ENCODE measurements at places on chromosomes 4 and X. TPM values are rescaled to one million over a fixed set of nuclear protein-coding genes. Genes with fewer than 3 reads are reported as not detected.

- DNase-seq: no peak
Observed at GRCh38 chr4:36854554-36854953, 390.0 kb upstream of the NWD2 start.

Gene SLC34A2
- 0.58 TPM for total RNA-seq

- no peak for DNase-seq
Observed at GRCh38 chrX:73916489-73916888, 353.5 kb downstream of the CHIC1 start.

Gene FAM184B
- total RNA-seq: 0.11 TPM

Gene STIM2
- 34.9 TPM for total RNA-seq

DNA sequence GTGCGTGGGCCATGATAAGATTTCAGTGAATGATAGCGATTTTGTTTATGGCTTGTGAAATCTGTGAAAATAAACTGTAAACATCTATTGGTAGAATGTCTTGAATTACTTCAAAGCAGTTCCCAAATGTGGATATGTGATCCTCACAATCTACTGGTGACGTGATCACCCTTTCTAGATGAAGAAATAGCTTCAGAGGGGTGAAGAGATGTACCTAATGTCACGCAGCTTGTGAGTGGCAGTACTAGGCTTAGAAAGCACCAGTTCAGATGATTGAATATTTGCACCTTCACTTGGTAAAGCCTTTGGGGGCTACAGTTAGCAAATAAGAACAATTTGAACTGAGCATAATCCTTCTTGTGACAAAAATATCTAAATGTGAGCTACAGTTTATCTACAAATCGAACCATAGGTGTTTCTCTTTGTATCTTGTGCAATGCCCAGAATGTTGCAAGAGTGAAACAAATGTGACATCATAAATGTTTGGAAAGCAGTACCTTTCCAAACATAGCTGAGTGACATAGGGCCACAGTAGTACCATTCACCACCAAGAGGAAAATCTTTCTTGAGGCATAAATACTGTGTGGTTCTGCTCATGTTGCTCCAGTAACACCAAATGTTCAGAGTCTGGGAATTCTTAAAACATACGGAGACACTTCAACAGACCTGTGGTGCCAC is 14.2 kb downstream of the PAK3 start:
- no peak for DNase-seq

Data from urinary bladder (tissue), 4 donors.